ENCODE measurements at places on chromosomes 12 and 14.

DNA sequence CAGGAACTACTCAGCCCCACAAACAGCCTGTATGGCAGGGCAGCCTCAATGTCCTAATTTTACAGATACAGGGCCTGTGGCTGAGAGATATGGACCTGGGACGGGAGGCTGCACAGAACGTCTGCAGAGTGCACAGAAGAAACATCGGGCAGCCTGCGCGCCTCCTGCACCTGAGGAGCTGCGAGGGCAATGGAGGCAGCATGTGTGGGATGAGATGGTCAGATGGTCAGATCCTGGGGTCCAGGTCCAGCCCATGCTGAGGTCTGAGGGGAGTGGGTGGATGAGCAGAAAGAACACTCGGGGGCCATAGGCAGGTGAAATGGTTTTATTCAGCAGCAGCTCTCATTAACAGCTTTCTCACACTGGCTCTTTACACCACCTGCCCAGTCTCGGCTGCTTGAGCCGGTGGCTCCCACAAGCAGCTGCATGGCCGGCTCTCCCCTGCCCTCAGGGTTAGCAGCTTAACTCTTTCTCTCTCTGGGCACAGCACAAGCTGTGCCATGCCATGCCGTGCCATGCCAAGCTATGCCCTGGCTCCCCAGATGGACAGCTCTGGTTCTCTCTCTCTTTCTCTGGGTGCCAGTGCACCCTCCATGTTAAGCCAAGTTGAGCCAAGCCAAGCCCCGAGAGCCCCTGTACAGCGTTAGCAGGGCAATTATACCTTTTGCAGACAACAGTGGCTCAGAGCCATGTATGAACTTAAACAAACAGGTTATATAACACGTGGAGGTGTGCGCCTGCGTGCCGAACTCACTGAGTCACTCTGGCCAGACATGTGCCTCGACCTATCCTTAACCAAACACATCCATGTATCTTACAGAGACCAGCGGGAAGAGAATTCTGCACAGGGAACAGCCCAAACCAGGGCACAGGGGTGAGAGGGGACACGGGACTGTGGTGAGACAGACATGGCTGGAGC lies 47.6 kb downstream of the RIMBP2 start:
- peak; percentile 80 for DNase-seq

DNA sequence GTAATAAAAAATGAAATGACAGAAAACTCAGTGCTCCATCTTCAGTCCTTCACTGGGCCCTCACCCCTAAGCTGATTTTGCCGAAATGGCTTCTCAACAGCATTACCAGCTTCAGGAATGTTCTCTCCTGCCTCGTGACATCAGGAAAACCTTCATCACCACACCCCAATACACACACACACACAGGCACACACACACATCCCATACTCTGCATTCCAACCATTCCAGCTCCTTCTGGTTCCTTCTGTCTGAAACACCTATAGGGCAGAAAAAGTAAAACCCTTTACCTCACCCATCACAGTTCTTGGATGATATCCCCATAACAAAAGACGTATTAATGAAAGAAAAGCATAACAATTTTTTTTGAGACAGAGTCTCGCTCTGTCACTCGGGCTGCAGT lies 75.9 kb downstream of the CCDC60 start:
- DNase-seq: no peak

GRCh38 chr14:30034152-30034551 lies 106.5 kb upstream of the PRKD1 start:
- DNase-seq: no peak

DNA sequence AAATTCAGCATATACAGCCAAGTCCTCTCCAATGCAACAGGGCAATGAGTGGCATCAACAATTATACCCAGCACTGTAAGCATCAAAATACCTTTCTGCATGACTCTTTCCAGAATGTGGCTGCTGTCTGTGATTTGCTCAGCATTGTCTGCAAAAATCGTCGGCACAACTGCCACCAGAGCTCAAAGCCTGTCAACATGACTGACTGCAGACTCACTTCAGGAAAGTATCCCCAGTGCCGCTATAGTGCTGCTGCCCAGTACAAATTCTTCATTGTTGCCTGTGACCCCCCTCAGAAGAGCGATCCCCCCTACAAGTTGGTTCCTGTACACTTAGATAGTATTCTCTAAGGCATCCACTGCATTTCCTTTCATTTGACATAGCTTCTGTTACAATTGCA lies 735 bp downstream of the RNASE6 start:
- no peak for DNase-seq

All from posterior cingulate gyrus (tissue), 11 donors.